ENCODE measurements at places on chromosomes 6 and 20. TPM values are rescaled to one million over a fixed set of nuclear protein-coding genes. Genes with fewer than 3 reads are reported as not detected.

DNA sequence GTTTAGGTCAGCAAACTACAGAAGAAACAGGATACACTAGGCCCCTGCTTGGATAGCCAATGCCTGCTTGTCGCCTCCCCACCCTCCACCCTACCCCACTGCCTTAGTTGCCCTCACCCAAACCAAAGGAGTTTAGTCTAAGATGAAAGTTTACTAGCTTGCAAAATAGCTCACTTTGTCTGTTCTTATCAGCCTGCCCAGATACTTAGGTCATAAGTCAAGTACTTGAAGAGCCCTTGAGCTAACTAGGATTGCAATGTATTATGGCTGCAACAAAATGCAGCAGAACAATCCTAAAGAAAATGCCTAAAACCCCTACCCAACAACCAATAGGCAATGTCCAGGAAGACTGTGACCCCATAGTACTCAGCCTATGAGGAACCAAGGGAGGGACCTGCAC, 7.3 kb upstream of the ENTPD6 start:
- peaks cover 6% of the 10 kb centered on the region for H3K36me3 ChIP-seq
- DNase-seq, result no peak
- H3K4me1 ChIP-seq, result no peaks in the 10 kb centered on the region
- peaks cover 37% of the 10 kb centered on the region for H3K27me3 ChIP-seq

- H3K27me3 ChIP-seq, result peaks cover 32% of the 10 kb centered on the region
- no peak overlapping the region for H3K27ac ChIP-seq
- no peaks in the 10 kb centered on the region for H3K4me1 ChIP-seq
- DNase-seq, result no peak
- H3K36me3 ChIP-seq, result no peaks in the 10 kb centered on the region
- no peak overlapping the region for H3K4me3 ChIP-seq
These were observed 1.3 kb upstream of the CST9L start for GRCh38 chr20:23569570-23569969.

DNA sequence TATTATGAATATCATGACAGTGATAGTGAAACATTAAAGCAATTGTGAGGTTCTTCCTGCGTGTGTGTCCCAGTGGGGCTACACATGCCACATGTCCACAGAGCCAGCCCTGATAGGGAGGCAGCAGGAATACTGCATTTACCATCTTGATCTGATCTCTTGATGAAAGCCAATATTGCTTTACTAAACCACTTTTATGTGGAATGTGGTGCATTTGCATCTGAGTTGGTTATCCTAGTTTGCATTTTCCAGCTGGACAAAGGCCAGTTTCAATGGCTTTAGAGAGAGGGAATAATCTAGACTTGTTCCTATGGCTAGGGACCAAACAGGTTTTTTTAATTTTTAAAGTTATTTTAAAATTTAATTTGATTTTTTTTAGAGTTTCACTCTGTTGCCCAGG, 216.3 kb upstream of the FERMT1 start:
- DNase-seq, result no peak
- no peak overlapping the region for H3K27ac ChIP-seq
- no peaks in the 10 kb centered on the region for H3K27me3 ChIP-seq
- no peak overlapping the region for H3K4me3 ChIP-seq
- no peaks in the 10 kb centered on the region for H3K4me1 ChIP-seq

GRCh38 chr20:61331543-61331942, 79.5 kb downstream of the CDH4 start:
- no peaks in the 10 kb centered on the region for H3K36me3 ChIP-seq
- H3K4me3 ChIP-seq, result no peak overlapping the region
- no peak for DNase-seq
- no peaks in the 10 kb centered on the region for H3K27me3 ChIP-seq
- no peak overlapping the region for H3K27ac ChIP-seq

- DNase-seq, result no peak
- peaks cover 4% of the 10 kb centered on the region for H3K36me3 ChIP-seq
- H3K27me3 ChIP-seq, result no peaks in the 10 kb centered on the region
- no peak overlapping the region for H3K27ac ChIP-seq
- H3K4me3 ChIP-seq, result no peak overlapping the region
- H3K4me1 ChIP-seq, result peaks cover 21% of the 10 kb centered on the region
These were observed 119.1 kb upstream of the MAP7 start for GRCh38 chr6:136669299-136669699.

GRCh38 chr20:11098888-11099287, 425.1 kb upstream of the JAG1 start:
- DNase-seq, result no peak
- no peaks in the 10 kb centered on the region for H3K27me3 ChIP-seq
- no peak overlapping the region for H3K27ac ChIP-seq
- no peaks in the 10 kb centered on the region for H3K36me3 ChIP-seq
- peaks cover 9% of the 10 kb centered on the region for H3K4me1 ChIP-seq

GRCh38 chr6:101845621-101846020, 452.1 kb downstream of the GRIK2 start:
- no peak overlapping the region for H3K27ac ChIP-seq
- H3K4me1 ChIP-seq, result peaks cover 3% of the 10 kb centered on the region
- no peak for DNase-seq

DNA sequence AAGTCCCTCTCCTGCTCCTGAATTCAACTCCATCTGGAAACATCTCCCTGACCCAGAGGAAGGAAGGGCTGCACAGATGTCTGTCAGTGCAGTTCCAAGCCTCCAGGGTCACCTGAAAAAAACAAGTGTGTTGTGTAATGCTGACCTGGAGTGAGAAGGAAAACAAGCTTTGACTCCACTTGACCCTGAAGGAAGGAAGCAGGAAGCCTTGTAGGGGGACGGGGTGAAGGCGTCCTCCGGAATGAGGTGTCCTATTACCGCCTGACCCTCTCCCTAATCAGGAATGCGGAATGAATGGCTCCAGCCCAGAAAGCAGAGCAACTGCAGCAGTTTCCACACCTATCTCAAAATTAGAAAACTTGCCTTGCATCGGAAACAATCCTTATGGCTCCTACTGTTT, 13.9 kb upstream of the ADGRF5 start:
- DNase-seq, result no peak
- no peak overlapping the region for H3K4me3 ChIP-seq
- H3K36me3 ChIP-seq, result no peaks in the 10 kb centered on the region
- H3K4me1 ChIP-seq, result no peaks in the 10 kb centered on the region
- H3K27ac ChIP-seq, result no peak overlapping the region
- peaks cover 8% of the 10 kb centered on the region for H3K27me3 ChIP-seq

DNA sequence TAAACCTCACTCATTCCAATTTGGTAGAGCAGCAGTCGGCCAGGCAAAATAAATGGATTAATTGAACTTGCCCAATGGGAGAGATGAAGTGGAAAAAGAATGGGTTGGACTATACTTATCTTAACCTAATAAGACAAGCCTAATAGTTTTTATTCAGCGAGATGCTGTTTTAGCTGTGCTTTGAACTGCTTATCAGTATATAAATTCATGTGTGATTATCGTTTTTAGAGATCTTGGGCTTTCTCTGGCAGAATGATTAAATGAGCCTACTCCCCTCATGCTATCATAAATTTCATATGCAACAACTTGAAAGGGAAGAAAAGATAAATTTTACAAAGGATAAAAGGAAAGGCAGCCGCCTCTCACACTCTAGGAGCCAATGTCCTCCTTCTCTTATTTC, 59.8 kb downstream of the SNAP25 start:
- DNase-seq, result no peak
- H3K36me3 ChIP-seq, result no peaks in the 10 kb centered on the region
- H3K4me1 ChIP-seq, result peaks cover 17% of the 10 kb centered on the region
- H3K27me3 ChIP-seq, result no peaks in the 10 kb centered on the region

GRCh38 chr20:58546756-58547622, 31.8 kb upstream of the APCDD1L start:
- H3K4me1 ChIP-seq, result peaks cover 17% of the 10 kb centered on the region
- no peak overlapping the region for H3K27ac ChIP-seq
- no peaks in the 10 kb centered on the region for H3K27me3 ChIP-seq
- H3K4me3 ChIP-seq, result no peak overlapping the region
- no peaks in the 10 kb centered on the region for H3K36me3 ChIP-seq

- H3K27ac ChIP-seq, result no peak overlapping the region
- DNase-seq, result no peak
- H3K4me3 ChIP-seq, result no peak overlapping the region
- H3K36me3 ChIP-seq, result peaks cover 1% of the 10 kb centered on the region
These were observed 1097.0 kb upstream of the ADGRB3 start for GRCh38 chr6:67538032-67538431.

- no peak overlapping the region for H3K4me3 ChIP-seq
- H3K4me1 ChIP-seq, result peaks cover 12% of the 10 kb centered on the region
- H3K36me3 ChIP-seq, result peaks cover 2% of the 10 kb centered on the region
- no peak overlapping the region for H3K27ac ChIP-seq
These were observed 204.2 kb downstream of the KCNQ5 start for GRCh38 chr6:72826037-72826436.

DNA sequence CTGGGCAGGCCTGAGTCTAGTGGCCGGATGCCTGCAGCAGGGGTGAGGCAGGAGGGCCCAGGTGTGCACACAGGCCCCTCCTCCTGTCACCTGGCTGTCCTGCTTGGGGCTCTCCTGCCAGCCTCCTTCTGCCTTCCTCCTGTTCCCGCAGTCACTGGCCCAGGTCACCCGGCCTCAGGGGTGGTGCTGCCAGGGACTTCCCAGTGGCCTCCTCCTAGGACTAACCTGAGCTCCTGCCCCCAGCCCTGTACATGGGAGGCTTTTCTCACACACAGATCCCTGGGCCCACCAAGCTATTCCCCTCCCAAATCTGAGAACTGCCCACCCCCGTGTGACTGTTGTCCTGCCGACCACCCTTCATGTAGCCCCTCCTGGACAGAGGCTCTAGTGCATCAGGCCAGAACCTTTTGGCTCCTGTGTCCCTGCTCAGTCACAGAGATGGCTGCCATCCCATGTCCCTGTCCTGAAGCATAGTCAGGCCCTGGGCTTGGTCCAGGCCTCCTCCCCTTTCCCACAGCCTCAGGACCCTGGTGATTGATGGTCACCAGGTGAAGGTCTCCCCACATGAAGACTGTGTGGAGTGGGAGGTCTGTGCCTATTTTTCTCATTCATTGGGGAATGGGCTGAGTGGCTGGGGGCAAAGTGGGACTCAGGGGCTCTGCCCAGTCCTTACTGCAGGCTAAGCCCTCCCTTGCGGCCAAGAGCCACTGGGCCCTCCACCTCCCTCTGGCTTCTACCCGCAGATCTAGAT, 1.1 kb upstream of the ULBP1 start:
- peak overlapping the region; percentile 84 for H3K4me3 ChIP-seq
- no peaks in the 10 kb centered on the region for H3K36me3 ChIP-seq
- no peak for DNase-seq
- peaks cover 63% of the 10 kb centered on the region for H3K27me3 ChIP-seq

DNA sequence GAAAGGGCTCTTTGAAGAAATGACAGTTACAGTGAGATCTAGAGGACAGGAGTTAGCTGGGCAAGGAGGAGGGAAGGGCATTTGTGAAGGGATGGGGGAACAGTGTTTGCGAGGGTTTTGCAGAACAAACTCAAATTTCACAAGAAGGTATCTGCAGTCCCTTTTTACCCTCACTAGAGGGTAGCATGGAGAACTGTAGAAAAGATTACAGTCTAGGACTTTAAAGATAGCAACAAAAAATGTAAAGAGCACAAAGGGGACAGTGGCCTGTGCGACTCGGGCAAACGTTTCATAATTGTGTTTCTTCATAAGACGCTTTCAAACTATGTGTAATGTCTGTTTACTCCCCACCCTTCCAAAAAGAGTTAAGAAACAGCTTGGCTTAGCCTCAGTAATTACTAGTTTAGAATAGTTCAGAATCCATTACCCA, 21.2 kb upstream of the ASXL1 start:
- no peak overlapping the region for H3K4me3 ChIP-seq
- H3K4me1 ChIP-seq, result peaks cover 5% of the 10 kb centered on the region
- H3K27ac ChIP-seq, result no peak overlapping the region
- H3K27me3 ChIP-seq, result no peaks in the 10 kb centered on the region

GRCh38 chr6:159074120-159074684, 29.4 kb upstream of the TAGAP start:
- H3K4me1 ChIP-seq, result peaks cover 6% of the 10 kb centered on the region
- H3K4me3 ChIP-seq, result peak overlapping the region; percentile 76

DNA sequence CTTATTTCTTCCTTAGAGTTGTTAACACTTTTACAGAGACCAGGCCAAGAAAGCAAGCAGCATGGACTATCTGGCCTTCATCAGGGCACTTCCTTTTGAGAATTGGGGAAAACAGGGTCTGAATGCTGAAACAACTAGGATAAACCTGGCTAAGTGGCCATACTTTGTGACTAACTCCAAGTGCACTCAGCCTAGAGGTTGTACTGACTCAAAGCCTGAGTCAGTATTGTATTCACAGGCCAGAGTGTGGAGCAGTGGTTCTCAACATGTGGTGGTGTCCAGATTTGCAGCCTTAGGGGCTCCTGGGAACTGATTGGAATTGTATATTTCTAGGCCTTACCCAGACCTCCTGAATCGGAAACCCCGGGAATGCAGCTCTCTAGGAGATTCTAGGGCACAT, 20.1 kb downstream of the SEC23B start:
- H3K4me1 ChIP-seq, result peaks cover 8% of the 10 kb centered on the region
- DNase-seq, result no peak
- H3K36me3 ChIP-seq, result peaks cover 57% of the 10 kb centered on the region
- no peaks in the 10 kb centered on the region for H3K27me3 ChIP-seq
- H3K27ac ChIP-seq, result no peak overlapping the region
- no peak overlapping the region for H3K4me3 ChIP-seq

DNA sequence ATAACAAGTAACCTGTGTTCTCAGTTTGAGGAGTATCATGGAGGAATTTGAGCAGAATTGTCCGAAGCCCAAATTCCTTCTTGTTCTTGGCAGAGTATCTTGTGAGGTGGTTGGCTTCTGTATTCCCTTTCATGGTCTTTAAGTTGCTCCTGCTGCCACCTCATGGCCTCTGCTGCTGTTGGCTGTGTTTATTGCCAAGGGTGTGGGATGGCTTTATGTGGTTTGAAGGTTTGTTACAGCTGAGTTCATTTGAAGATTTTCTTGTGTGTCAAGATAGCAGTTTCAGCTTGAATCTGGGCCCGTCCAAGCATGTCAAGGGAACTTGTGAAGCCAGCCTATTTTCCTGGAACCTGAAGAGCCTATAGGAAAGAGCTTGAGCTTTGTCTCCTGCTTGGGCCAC, 20.2 kb upstream of the TTK start:
- no peak overlapping the region for H3K4me3 ChIP-seq
- no peaks in the 10 kb centered on the region for H3K36me3 ChIP-seq
- peaks cover 37% of the 10 kb centered on the region for H3K27me3 ChIP-seq
- DNase-seq, result no peak

The SLC22A1 gene
- total RNA-seq, result 1.0 TPM

The AP5S1 gene
- 24.3 TPM for total RNA-seq

The PNISR gene
- total RNA-seq, result 96.5 TPM

The PTPRA gene
- 88.6 TPM for total RNA-seq

The ARMH2 gene
- not detected for total RNA-seq

The TMEM244 gene
- total RNA-seq, result not detected

The VSTM2L gene
- 14.7 TPM for total RNA-seq

The GPSM3 gene
- total RNA-seq, result 7.5 TPM

The PHF20 gene
- 38.1 TPM for total RNA-seq

The TGM3 gene
- not detected for total RNA-seq

The EPB41L1 gene
- 31.4 TPM for total RNA-seq

The PGM3 gene
- total RNA-seq, result 81.1 TPM

The CST7 gene
- not detected for total RNA-seq

The LIN28B gene
- total RNA-seq, result not detected

The PGC gene
- not detected for total RNA-seq

The PRDM13 gene
- total RNA-seq, result not detected
